ENCODE measurements at places on chromosomes 11 and 22.

DNA sequence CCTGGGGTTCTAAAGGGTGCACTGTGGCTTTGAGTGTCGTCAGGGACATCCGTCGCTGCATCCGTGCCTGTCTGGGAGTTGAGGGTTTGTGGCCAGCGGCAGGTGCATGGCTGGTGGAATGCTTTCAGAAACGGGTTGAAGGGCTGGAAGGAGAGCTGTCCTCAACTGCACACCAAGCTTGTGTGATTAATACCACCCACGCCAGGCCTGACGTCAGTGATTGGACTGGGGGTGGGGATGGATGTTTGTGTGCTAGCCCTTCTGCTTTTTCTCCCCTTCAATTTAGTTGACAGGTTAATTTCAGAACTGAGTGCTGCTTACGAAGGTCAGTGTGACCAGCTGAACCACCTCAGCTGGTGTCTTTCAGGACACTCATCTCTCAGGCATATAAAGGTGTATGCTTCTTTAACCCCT is 3.2 kb upstream of the GAB2 start:
- peak; percentile 35 for DNase-seq

DNA sequence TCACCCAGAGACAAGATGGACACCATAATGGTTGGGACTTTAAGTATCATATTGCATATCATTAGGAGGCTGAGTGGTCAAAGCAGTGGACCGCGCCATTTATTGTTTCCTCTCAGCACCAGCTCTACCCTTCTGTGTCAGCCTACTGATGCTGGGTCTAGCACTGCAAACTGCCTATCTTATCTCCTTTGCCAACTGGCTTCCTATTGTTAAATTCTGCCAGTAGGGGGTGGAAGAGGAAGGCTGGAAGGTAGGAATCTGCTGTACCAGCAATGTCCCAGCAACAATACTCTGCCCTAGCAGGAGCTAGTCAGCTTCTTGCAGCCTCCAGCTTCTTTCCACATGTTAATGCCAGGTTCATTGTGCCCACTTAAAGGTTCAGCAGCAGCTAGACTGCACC is 367.1 kb upstream of the PDGFD start:
- DNase-seq, result no peak

DNA sequence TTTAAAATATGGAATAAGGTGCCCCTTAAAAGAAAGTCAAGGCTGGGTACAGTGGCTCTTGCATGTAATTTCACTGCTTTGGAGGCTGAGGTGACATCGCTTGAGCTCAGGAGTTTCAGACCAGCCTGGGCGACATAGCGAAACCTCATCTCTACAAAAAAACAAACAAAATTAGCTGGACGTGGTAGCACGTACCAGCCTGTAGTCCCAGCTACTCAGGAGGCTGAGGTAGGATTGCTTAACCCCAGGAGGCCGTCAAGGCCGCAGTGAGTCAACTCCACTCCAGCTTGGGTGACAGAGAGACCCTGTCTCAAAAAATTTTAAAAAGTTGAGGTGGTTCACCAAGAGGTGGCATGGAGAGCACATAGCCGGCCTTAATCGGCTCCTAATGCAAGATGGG is 17.7 kb upstream of the ADORA2A start:
- DNase-seq, result no peak

DNA sequence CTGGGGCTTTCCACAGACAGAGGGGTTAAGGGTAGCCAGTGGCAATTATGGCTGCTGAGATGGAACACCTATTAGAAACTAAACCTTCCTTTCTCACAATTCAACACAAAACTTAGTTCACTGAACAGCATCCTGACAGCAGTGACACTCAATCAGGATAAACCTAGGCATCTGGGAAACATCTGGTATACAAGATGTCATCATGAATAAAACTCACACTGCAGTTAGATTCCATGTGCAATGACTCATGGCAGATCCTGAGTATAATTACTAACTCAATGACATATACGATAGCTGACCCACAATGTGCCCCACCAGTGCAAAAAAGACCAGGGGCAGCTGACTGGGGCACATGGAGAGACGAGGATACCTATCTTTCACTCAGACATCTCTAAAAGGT is 17.7 kb downstream of the RBFOX2 start:
- no peak for DNase-seq

GRCh38 chr11:61140416-61140815 is 20.8 kb downstream of the VPS37C start:
- no peak for DNase-seq

- DNase-seq, result no peak
Observed at GRCh38 chr22:38040953-38041759, 16.0 kb upstream of the PICK1 start.

GRCh38 chr11:64852804-64853509 is 8.5 kb upstream of the CDC42BPG start:
- no peak for DNase-seq

DNA sequence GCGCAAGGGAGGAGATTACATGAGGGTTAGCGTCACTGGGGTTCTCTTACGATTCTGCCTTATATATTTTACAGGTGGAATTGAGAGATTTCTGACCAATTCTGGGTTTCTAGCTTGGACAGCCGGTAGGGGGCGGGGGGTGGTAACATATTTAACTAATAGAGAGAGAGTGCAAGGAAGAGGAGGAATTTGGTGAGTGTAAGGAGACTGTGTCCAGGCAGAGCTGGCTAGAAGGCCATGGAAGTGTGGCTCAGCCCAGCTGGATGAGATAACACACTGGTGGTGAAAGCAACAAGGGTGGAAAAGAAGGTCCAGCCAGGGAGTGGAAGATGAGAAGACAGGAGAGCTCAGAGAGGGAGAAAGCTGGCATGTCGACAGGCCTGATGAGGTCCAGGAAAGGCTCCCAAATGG is 56.5 kb downstream of the ST3GAL4 start:
- no peak for DNase-seq

DNA sequence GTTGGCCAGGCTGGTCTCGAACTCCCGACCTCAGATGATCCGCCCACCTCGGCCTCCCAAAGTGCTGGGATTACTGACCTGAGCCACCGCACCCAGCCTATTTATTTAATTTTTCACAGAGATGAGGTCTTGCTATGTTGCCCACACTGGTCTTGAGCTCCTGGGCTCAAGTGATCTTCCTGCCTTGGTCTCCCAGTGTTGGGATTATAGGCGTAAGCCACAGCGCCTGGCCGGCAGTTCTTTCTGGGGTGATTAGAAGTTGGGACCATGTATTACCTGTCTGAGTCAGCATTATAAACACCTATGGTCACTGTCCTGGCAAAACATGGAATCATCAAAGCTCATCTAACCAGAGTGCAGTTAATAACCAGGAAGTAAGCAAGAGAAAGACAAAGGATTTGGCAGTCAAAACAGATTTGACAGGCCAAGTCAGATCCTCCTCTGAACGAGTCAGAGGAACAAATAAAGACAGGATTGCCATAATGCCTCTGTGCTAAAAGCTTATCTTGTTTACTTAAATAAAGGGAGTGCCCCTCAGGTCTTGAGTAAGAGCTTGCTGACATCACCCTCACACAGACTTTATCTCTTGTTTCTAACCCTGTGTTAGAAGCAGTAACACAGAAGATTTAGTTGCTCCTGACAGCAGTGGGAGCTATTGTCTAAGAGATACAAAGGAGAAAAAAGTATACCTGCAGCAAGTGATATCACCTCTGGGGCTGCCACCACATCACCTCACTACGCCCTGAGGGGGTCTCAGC is 3.7 kb downstream of the SERPIND1 start:
- peak; percentile 14 for DNase-seq

- no peak for DNase-seq
Observed at GRCh38 chr11:131964698-131965483, 594.5 kb downstream of the NTM start.

DNA sequence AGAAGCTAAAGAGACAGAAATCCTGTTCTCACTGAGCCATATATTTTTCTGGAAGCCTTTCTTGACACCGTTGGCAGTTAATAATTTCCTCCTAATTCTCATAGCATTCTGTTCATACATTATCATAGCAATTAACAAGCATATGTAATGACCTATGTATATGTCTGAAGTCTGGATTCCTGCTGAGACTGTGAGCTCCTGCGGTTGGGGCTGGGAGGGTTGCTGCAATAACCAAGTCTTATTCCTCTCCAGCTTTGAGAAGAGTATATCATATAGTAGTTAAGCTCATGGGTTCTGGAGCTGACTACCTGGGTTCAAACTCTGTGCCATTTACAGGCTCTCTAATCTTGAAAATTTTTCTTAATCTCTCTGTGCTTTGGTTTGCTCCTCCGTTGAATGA is 175.2 kb downstream of the MAML2 start:
- no peak for DNase-seq

DNA sequence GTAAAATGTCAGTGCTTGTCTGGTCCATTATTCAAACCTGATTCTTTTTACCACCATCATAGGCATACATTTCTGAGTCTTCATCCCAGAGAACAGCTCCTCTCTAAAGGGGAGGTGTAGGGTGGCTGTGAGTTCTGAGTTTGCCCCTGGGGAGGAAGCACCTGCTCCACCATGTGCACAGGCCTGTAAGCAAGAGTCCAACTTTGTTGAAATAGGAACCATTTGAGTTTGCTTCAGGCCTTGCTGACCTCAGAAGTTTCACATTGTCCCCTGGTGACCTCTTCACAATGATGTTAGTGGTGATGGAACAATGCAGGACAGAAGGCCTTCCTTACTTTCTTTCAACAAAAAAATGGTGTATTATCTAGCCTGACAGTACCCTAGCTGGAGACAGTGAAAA is 54.6 kb upstream of the TOP3B start:
- DNase-seq, result no peak

DNA sequence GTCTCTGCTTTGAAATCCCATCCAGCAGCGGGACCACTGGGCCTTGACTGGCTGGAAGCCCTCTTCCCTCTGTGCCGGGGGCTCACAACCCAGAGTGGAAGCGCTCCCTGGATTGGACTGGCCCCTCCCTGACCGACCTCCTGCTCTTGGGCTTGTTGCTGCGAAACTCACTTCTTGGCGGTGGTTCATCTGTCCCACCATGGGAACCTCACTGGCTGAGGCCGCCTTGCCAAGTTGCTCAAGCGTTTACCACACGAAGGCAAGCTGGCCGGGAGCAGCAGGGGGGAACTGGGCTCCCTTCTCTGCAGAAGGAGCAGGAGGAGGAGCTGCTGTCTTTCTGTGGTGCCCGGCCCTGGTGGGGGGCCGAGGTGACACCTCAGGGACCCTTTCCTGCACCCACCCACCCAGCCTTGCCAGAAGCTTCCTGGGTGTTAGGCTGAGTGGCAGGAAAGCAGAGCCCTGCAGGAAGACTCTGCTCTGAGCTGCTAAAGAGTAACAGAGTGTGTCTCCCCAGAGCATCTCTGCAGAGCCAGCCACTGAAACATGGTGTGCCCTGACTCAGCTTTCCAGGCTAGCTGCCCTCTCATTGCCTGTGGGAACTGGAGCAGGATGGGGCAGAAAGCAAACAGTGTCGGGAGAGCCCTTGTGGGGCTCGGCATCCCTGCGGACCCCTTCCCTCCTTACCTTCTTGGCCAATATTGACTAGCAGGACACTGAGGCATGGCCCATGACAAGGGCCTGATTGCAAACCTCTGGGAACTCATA is 88.5 kb upstream of the ALX4 start:
- no peak for DNase-seq

DNA sequence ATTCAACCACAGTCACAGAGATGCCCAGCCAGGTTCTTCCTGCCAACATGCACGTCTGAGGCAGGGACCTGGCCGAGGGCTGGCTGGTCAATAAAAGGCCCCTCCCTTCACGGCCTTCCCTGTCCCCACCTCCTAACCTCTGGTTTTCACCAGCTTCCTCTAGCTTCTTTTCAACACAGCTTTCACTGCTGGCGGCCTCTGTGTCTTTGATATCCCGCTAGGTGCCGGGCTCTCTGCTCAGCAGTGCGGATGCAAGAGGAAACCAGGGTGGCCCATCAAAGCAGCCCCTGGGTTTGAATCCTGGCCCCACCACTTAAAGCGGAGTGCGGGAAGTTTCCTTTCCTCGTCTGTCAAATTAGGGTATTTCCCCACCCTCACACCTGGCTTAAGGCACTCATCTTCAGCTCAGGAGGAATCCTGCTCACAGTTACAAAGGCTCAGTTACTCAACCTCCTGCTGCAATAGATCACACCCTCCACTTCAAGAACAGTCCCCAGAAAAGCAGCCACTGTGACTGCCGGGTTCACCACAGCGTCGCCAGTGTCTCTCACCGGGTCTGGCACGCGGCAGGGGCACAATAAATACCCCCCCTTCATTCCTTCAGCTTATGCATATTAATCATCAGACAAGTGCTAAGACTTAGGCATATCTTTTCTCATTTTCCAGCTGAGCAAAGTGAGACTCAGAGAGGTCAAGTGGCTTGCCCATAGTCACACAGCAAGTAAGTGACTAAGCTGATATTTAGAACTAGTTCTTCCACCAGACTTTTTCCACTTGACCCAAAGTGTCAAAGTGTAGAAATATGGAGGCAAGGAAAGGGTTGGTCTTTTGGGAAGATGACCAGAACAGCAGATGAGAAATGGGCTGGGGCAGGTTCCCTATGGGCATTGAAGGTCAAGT is 45.7 kb downstream of the TXN2 start:
- peak; percentile 55 for DNase-seq

GRCh38 chr11:106917973-106918372 is 100.3 kb downstream of the GUCY1A2 start:
- DNase-seq, result no peak
